ENCODE measurements at places on chromosomes 2 and 18.

- no peak for DNase-seq
Measured at GRCh38 chr2:38701542-38701941, 35.6 kb downstream of the GALM start.

DNA sequence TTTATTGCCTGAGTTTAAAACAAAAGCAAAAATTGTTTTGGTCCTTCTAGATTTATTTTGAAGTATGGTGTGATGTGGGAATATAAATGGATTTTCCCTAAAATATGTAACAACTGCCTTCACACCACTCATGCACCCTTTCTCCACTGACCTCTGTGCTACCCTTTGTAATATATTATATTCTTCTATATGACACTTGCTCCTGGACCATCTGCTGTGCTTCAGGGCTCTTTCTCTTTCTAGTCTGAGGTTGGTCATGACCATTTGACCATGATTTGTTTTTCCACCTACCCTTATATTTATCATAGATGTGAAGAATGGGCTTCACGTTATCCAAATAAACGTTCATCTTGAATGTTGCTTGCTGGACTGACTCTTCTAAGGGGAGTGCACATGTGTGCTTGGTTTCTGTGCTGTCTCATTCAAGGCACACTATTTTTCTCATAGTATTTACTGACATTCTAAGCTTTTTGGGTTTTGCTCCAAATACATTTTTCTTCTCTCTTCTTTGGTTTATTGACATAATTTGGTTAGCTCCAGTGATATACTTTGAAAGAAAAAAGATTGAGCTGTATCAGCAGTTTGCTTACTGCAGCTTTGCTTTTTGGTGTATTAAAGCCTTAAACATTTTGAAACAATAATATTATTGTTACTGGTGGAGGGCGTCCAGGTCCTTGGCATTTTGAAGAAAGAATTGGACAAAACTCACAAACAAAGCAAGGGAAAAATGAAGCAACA lies 61.8 kb downstream of the VWA3B start:
- no peak for DNase-seq

- DNase-seq, result no peak
Measured at GRCh38 chr2:25567406-25567805, 106.0 kb downstream of the DTNB start.

GRCh38 chr18:30999186-30999585 lies 43.4 kb downstream of the DSC3 start:
- DNase-seq, result no peak

DNA sequence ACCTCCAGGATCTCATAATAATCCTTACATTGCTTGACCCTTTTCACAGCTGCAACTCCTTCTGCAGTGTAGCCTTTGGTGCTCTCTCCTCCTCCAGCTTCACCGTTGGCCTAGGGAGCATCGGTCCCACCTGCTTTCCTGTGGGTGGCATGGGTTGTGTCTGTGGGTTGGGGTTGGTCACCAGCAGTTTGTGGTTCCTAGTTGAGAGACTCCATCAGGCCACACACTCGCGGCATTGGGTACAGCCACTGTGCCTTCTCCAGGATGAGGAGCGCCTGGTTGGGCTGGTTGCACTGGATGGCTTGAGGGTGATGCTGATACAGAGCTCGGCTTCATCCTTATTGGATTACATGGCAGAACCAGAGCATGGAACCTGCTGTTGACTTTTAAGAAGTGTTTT lies 69.4 kb upstream of the SPRED2 start:
- no peak for DNase-seq

- DNase-seq, result peak; percentile 66
Measured at GRCh38 chr18:45046228-45046627, 365.5 kb downstream of the SETBP1 start.

DNA sequence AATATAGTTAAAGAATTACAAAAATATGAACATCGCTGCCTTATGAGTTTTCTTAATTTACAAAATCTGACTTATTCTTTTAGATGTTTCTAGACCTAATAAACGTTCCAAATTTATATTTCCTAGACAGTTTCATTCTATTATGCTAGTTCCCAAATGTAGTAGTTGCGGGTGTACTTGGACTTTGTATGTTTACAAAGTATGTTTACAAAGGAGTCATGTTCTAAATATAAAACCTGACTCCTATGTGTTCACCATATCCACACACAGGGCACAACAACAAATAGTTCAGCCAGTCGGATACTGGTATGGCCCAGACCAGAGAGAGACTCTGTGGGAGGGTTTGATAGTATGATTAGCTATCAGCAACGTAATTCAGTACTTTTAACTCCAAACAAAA lies 230.7 kb downstream of the KCNH7 start:
- no peak for DNase-seq

DNA sequence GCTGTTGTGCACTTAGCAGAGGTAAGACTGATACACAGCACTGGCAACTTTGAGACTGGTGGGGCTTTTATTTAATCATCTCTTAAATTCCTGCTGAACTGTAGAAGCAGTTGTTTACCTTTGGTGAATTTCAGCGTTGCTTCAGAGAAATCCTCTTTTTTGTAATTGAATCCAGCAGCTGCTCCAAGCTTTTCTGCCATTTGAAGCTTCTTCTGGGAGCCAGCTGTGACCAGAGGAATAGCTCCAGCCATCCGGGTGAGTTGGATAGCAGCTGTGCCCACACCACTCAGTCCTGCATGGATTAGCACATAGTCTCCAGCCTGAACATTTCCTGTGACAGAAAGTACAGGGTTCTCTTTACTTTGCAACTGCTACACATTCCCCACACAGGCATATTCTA lies 3.9 kb downstream of the TP53I3 start:
- no peak for DNase-seq

- no peak for DNase-seq
Measured at GRCh38 chr2:182144041-182144775, 158.6 kb downstream of the PPP1R1C start.

- DNase-seq, result no peak
Measured at GRCh38 chr2:216222650-216223352, 113.7 kb downstream of the XRCC5 start.

Measured in DMS 273 treated with DMSO at 0.1 percent for 48 hours (cell line).